ENCODE measurements at places on chromosomes 5 and 9.

GRCh38 chr9:85729882-85730281, 11.9 kb downstream of the AGTPBP1 start:
- no peak for DNase-seq

GRCh38 chr9:126673689-126674364, 60.1 kb downstream of the LMX1B start:
- peak; percentile 85 for DNase-seq

DNA sequence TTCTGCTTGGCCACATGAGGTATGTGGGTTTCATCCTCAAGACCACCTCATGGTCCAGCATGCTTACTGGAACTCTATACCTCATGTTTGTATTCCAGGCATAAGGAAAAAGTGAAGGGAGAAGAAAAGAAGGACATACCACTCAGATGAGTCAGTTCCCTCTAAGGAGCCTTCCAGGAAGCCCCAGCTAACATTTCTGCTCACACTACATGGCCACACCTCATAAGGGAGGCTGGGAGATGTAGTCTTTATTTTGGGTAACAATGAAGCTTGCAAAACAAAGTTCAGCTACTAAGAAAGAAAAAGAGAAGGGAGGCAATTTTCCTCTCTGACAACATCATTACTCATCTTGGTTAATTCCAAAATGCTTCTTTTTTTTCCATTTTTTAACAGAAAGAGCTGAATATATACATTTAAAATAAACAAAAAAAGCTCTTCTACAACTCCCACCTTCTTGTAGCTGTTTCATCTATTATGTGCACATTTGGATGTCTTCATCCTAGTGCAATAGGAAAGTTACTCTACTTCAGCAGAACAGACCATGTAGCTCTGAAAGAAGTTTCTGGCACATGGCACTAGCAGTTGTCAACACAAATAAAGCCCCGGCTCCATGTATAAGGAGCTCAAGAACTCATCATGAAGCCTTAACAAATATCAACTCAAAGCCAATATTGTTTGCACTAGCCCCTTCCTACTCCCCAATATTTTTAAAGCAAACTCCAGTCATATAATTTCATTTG, 123.6 kb upstream of the CCDC112 start:
- no peak for DNase-seq

DNA sequence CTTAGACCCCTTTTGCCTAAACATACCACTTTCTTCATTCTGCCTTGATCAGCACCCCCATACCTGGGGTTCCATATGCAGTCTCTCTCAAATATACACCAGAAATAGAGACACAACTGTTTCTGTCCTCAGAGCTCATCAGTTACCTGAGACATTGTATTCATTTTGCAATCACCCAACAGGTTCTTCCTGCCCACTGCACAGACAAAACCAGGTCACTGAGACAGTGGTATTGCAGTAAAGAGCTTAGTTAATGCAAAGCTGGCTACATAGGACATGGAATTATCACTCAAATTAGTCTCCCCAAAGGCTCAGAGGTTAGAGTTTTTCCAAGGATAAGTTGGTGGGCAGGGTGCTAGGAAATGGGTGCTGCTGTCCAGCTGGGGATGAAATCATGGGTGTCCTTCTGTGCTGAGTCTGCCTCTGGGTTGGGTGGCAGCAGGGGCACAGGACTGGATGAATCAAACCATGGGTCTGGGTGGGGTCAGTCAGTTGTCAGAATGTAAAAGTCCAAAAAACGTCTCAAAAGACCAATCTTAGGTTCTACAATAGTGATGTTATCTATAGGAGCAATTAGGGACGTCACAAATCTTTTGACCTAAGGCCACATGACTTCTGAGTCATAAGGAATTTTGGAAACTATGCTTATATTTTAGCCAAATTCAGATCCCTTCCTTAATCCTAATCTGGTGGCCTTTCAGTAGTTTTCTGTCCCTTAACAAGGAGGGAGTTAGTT, 41.0 kb downstream of the KCNV2 start:
- DNase-seq, result no peak

DNA sequence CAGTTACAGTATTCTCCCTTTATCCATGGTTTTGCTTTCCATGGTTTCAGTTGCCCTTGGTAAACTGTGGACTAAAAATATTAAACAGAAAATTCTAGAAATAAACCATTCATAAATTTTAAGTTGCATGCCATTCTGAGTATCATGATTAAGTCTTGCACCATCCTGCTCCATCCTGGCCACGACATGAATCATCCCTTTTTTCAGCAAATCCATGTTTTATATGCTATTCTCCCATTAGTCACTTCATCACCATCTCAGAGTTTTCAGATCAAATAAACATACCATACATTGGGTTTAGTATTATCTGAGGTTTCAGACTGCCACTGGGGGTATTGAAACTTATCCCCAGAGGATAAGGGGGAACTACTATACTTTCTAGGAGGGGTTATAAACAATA, 234.4 kb upstream of the ATP10B start:
- DNase-seq, result no peak

DNA sequence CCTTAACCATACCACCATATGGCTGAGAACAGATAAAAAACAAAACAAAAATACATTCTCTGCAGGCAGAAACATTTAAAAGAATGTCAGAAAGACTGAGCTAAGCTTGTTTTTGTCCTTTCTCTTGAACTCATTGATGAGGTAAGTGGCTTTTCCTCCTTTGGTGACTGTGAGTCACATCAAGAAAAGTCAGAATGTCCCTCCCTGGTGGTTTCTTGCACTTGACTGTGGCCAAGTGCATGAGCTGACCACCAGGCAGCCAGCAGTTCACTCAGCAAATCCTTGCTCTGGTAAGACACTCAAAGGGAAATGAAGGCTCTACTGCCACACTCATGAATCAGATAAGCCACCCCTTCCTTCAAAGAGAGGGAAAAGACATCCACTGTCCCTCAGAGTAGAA, 970.9 kb downstream of the TAF11L14 start:
- DNase-seq, result no peak

GRCh38 chr9:36150574-36151315, 14.2 kb downstream of the GLIPR2 start:
- DNase-seq, result no peak

All from NCI-H69 (cell line).